ENCODE measurements at places on chromosomes 13 and 19.

DNA sequence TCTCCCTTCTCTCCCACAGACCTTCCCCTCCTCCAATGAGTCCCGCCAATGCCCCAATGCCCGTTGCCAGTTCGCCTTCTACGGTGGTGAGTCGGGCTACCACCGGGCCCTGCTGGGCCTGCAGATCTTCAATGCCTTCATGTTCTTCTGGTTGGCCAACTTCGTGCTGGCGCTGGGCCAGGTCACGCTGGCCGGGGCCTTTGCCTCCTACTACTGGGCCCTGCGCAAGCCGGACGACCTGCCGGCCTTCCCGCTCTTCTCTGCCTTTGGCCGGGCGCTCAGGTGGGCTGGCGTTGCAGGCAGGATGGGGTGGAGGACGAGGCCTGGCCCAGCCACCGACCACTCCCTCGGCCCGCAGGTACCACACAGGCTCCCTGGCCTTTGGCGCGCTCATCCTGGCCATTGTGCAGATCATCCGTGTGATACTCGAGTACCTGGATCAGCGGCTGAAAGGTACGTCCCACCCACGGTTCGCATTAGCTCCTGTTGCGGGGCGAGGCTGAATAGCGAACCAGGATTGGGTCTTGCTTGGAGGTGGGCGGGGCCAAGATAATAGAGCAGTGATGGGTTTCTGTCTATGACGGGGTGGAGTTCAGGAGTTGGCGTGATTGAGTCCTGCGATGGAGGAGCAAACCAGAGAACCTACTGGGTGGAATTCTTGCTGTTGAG is 11.1 kb downstream of the SLC44A2 start:
- no peak for DNase-seq

DNA sequence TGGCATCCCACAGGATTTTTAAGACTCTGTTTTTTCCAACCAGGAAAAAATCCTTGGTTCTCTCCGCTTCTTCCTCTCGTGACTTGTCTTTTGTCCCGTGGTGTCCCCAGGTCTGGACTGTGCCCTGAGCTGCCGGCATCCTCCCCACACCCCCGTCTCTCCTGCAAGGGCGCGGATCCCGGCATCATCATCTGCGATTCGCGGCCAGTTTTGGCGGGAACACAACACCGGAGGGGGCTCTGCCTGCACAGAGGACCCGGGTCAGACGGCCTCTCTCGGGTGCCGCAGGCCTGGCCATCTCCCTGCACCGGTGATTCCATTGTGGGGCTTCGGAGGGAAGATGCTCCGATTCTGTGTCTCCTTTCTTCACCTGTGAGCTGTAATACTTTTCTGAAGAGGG is 18.8 kb upstream of the GAS6 start:
- no peak for DNase-seq

- DNase-seq = peak; percentile 85
Measured at GRCh38 chr13:110874508-110874960, 40.3 kb downstream of the ANKRD10 start.

DNA sequence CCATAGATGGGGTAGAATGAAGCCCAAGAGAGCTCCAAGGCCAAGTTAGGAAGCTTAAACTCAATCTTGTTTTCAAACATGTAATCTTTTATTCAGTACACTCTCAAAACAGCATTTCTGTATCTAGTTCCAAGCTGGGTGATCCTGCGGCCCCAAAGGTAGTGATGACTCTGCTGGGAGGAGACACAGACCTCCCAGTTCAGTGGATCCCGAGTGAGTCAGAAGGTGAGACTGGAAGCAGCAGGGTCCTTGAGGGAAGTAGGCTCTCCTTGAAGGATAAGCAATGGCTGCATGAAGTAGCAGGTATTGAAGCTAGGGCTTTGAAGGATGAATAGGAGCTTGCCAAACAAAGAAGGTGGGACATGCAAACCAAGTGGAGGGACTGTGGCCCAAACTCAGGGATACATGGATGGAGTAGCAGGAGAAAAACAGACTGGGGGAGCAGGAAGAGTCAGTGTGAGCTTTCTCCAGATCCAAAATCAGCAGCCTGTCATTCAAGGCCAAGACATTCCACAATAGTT is 9.6 kb downstream of the TINCR start:
- no peak for DNase-seq

- no peak for DNase-seq
Measured at GRCh38 chr19:45780448-45781213, 1.7 kb downstream of the DMPK start.

All from hypothalamus (tissue), 51 donors.